ENCODE measurements at places on chromosomes 2 and 18.

DNA sequence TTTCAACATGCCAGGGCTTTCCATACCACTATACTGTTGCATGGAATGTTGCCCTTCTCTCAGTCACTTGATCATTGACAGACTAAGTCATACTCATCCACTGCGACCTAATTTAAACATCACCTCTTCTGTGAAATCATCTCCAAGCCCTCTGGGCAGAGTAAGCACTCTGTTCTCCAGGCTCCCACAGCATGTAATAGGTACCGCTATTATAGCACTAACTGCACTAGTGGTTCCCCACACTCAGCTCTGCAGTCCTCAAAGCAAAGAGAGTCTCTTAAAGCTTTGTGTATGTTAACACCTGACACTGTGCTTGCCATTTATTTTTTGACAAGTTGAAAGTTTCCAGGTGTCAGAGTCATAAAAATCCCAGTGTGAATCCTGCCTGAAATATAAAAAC lies 947.2 kb downstream of the ERBB4 start:
- DNase-seq: no peak

DNA sequence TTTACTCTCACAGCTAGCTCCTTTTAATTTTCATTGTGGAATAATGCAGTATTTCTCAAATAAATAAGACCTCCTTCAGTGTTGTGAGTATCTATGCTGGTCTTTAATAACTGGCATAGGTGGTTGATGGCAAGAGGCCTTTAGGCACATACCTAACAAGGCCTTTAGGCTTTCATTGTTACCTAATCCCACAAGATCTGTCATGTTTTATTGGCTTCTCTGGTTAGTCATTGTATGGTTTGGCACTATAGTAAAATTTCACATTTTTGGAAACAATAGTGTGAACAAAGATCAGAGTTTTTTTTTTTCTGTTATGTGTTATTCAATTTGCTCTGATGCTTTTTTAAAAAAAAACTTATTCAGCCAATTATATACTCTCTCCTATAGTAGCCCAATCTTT lies 89.8 kb upstream of the NEUROD1 start:
- DNase-seq: no peak

DNA sequence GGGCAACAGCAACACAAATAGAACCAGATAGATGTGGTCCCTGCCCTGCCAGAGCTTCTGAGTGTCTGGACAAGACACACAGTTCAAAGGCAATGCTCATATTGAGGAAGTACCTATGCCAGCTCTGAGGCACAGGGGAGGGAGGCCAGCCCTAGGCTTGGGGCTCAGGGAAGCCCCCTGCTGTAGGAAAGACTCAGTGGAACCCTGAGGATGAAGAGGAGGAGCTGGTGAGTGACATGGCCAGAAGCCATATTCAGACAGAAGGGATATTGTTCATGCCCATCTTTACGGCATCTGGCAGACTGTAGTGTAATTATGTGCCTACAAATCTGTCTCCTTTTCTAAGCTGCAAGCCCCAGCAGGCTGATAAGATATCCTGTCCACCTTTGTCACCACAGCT lies 8.8 kb downstream of the SIGLEC15 start:
- no peak for DNase-seq

DNA sequence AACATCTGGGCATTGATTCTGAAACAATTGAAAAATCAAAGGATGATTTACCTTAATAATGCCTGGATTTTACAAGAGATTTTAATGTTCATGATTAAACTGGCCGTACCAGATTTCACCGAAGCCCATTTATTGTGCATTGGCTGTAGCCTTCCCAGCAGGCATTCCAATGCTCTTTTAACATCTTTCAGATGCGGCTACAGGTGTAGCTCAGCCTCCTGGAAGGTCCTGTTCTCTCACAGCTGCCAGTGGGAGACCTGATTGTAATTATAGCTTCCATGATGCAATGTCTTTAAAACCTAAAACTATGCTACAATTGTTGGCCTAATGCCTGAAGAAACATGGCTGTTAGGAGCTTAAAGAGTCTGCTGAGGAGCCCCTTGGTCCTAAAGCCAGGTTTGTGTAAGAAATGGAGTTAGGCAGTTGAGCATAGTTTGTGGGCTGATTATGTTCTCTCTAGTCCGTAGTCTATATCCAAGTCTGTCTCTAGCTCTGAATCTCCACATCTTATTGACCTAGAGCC lies 147.4 kb downstream of the CERS6 start:
- no peak for DNase-seq

DNA sequence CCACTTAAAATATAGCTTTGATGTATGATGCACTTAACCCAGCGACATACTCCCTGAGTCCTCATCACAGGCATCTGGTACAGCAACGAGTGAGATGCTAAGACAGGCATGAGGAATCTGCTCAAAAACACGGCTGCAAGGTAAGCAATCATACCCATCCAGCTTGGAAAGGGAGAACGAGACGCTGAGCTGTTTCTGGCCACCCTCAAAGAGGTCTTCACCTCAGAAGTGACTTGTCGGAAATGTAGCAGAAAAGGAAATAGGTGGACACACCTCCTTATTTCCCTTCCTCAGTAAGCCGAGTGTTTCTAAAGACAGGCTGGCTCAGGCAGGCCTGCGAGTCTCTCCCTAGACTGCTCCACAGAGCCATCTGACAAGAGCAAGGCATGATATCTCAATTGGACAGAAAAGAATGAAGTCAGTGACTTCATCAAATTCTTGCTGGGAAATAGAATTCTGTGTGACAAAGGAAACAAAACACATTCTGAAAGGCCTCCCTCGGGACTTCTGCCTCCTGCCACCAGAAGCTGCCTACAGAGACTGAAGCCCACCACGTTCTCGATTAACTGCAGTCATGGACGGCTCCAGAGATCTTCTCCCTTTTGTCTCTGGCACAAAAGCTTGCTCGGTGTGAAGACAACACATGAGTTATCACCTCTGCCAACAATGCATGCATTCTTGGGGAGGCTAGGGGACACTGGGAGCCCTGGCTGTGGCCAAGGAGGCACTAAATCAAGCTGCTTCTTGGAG lies 84.3 kb downstream of the UXS1 start:
- no peak for DNase-seq

GRCh38 chr2:119592436-119592835 lies 48.2 kb downstream of the CFAP221 start:
- no peak for DNase-seq

DNA sequence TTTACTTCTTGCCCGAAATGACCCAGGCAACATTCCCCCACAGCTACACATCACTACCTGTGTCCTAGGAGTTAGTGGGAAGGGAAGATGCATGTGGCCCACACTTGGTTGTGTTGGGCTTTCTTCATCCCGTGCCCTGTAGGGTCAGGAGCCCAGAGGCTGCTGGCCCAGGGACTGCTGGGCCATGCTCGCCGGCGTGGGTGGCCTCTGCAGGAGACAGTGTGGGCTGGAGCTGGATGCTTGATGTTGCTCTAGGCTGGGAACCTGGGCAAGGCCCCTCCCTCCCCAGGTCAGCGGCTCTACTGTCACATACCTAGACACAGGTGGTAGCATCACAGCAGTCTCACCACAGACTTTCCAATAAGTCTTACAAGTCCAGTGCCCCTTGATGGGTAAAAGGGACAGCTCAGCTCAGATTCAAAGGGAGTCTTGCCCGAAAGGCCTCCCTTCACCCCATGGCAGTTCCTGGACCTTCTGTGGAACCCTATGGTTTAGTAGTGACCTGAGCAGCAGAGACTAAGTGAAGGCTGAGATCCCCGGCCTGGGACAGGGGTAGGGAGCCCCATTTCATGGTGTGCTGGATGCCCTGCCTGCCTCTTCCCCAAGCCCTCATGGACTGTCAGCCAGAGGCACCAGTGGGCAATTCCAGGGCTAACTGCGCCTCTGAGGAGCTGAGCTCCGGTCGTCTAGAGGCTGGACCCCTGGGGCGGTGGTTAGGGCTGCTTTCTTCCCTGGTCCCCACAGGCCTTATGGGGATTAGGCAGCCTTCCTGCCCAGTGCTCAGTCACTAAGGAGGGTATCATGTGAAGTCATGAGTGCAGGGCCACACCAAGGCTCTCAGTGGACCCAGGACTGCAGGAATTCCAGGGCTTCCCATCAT lies 45.4 kb upstream of the FAHD2A start:
- no peak for DNase-seq

- no peak for DNase-seq
Observed at GRCh38 chr2:86069091-86069685, 36.5 kb downstream of the POLR1A start.

DNA sequence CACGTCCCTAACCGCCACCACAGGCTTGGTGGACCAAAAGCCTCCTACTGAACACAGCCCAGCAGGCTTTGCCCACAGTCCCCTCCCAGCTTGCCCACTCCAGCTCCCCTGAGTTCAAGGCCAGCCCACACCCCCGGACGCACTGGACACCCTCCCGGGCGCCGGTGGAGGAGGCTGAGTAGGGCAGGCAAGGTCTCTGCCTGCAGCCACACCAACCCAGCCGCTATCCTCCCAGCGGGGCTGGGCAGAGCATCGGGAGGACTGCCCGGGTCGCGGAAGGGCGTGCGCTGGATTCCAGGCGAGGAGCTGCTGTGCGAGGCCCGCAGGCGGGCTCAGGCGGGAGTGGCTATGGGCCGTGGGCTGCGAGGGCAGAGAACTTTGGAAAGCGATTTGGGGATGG lies 49.5 kb downstream of the PLEKHB2 start:
- DNase-seq: no peak

Data from NCI-H1436 (cell line).